ENCODE measurements at places on chromosomes 5 and 9. TPM values are rescaled to one million over a fixed set of nuclear protein-coding genes. Genes with fewer than 3 reads are reported as not detected.

Gene MOCS2
- polyA plus RNA-seq: 34.7 TPM

Gene NACC2
- polyA plus RNA-seq: 7.9 TPM

Gene RNF208
- 2.9 TPM for polyA plus RNA-seq

Gene IQGAP2
- polyA plus RNA-seq: 9.3 TPM

Gene FOXD4L3
- 0.13 TPM for polyA plus RNA-seq

Gene C9orf50
- polyA plus RNA-seq: 0.12 TPM

Gene ADAMTS2
- polyA plus RNA-seq: 16.8 TPM

Gene SAXO1
- 0.02 TPM for polyA plus RNA-seq

Gene IGFBPL1
- polyA plus RNA-seq: not detected

Gene FRRS1L
- under 0.01 TPM for polyA plus RNA-seq

DNA sequence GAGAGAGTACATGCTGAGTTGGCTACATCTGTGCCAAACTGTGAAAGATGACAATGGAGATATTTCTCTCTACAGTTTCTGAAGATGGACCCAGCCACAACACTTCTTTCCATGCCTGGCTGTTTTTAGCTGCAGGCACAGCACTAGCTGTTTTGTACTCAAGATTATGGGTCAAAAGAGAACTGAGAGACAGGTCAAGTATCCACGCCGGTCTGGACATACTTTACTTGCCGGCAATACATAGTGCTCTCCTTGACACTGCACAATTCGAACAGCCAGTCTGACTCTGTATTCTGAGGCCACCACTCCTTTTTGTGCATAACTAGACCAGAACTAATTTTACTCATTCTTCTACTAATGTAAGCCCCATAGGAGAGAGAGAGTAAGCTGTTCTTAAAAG, 2.6 kb downstream of the PRLR start:
- H3K4me3 ChIP-seq: no peak overlapping the region
- no peak for DNase-seq
- no peak overlapping the region for H3K27ac ChIP-seq

DNA sequence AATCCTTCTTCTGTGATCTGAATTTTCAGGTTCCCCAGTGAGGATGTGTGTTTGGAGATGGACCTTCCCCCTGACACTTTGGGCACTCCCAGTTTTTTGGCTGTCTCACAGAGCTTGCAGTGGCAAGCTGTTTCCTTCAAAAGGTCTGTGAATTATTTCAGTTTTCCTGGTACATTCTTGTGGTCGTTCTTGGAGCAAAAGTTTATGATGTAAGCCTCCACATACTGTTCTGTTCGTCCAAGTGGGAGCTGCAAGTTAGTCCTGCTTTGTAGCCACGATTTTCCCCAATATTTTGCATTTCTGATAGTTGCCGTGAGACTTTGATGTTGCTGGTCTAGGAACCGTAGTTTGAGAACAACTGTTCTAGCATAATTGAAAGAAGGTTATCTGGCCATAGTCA, 88.3 kb downstream of the MTAP start:
- H3K27me3 ChIP-seq: no peaks in the 10 kb centered on the region
- no peak overlapping the region for H3K4me3 ChIP-seq
- no peaks in the 10 kb centered on the region for H3K4me1 ChIP-seq
- no peak for DNase-seq
- H3K36me3 ChIP-seq: peaks cover 43% of the 10 kb centered on the region

- DNase-seq: no peak
- no peak overlapping the region for H3K4me3 ChIP-seq
- no peaks in the 10 kb centered on the region for H3K36me3 ChIP-seq
These were observed 1375.4 kb upstream of the WWC1 start for GRCh38 chr5:166916021-166916420.

- H3K27ac ChIP-seq: no peak overlapping the region
- H3K4me3 ChIP-seq: no peak overlapping the region
- DNase-seq: no peak
- no peaks in the 10 kb centered on the region for H3K4me1 ChIP-seq
These were observed 72.1 kb upstream of the ARAP3 start for GRCh38 chr5:141753971-141754713.

DNA sequence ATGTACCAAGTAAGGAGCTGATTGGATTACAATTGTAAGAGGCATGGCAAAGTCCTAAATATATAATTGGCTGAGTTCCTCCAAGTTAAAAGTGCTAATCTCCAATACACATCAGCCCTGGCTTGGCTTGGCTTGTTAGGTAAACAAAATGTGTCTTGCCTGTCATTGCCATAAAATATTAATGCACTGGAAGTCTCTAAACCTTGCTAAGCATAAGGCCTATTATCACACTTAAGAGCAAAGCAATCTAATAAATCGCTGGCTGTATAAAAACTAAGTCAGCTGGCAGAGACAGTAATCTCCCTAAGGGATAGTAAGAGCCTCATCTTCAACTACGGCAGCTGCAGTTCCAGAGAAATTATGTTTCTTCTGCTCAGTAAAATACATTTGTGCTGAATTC, 418.6 kb upstream of the GRAMD2B start:
- H3K36me3 ChIP-seq: no peaks in the 10 kb centered on the region
- no peaks in the 10 kb centered on the region for H3K4me1 ChIP-seq
- no peak overlapping the region for H3K27ac ChIP-seq
- H3K4me3 ChIP-seq: no peak overlapping the region

GRCh38 chr5:108857905-108858304, 110.2 kb downstream of the FER start:
- no peaks in the 10 kb centered on the region for H3K36me3 ChIP-seq
- peaks cover 10% of the 10 kb centered on the region for H3K4me1 ChIP-seq
- H3K4me3 ChIP-seq: no peak overlapping the region

DNA sequence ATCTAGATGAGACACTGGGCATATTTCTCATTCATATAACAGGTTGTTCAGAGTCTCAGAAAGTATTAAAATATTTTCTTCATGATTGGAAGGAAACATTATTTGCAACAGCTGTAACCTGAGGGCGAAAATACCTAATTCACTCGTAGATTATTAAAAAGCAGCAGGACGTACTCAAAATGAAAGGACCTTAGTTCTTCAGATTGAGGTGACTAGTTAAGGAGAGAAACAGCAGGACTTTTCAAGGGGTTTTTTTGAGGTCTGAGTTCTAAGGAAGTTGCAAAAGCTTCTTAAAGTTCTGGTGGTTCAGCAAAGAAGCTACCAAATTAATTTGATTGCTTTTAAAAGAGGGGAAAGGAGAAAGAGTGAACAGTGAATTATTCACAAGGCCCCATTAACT, 174.9 kb downstream of the TMEM161B start:
- H3K36me3 ChIP-seq: no peaks in the 10 kb centered on the region
- no peak for DNase-seq
- H3K27me3 ChIP-seq: no peaks in the 10 kb centered on the region
- no peak overlapping the region for H3K4me3 ChIP-seq
- H3K27ac ChIP-seq: no peak overlapping the region

DNA sequence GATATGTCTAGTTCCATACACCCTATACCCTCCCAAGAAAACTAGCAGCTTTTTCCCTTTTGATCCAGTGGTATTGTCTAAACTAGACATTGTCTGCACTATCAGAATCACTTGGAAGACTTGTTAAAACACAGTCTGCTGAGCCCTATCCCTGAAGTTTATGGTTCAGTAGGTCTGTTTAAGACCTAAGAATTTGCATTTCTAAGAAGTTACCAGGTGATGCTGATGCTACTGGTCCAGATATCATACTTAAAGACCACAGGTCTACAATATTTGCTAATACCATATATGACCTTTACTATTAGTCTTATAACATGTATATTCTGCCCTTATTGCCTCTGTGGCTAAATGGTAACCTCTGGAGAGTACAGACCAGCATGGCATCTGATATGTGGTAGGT, 23.3 kb downstream of the SKIC3 start:
- H3K27ac ChIP-seq: no peak overlapping the region
- no peak for DNase-seq
- no peak overlapping the region for H3K4me3 ChIP-seq

GRCh38 chr5:136740228-136740627, 374.9 kb upstream of the TRPC7 start:
- H3K4me1 ChIP-seq: no peaks in the 10 kb centered on the region
- no peaks in the 10 kb centered on the region for H3K36me3 ChIP-seq
- no peak overlapping the region for H3K27ac ChIP-seq
- DNase-seq: no peak
- H3K27me3 ChIP-seq: no peaks in the 10 kb centered on the region

GRCh38 chr5:83353774-83354173, 117.8 kb upstream of the VCAN start:
- no peaks in the 10 kb centered on the region for H3K27me3 ChIP-seq
- no peak for DNase-seq
- no peaks in the 10 kb centered on the region for H3K4me1 ChIP-seq
- H3K36me3 ChIP-seq: no peaks in the 10 kb centered on the region
- no peak overlapping the region for H3K4me3 ChIP-seq
- no peak overlapping the region for H3K27ac ChIP-seq

DNA sequence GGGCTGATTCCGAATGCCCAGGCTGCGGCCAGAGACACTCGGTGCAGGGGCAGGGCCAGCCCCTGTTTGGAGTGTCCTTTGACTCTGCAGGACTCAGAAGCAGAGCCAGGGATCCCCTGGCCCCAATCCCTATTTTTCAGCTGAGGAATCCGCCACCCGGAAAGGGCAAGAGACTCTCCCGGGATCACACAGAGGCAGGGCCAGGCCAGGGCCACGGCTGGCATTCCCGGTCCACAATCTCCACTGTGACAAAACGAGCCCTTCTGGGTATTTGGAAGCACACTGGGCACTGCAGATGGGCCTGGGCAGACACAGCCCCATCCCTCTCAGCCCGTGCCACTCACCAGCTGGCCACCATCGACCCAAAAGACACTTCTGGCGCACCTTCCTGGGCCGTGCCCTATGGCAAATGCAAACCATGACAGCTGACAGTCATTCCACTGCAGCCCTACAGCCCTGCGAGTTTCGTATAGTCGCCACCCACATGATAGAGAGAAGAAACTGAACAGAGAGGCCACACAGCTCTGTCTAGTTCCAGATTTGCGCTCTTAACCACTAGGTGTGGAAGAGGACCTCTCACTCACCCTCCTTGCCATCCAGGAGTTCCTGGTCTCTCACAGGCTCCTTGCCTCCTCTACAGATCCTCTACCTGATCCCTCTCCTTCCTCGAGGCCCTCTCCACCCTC, 13.3 kb downstream of the NR5A1 start:
- no peak overlapping the region for H3K4me3 ChIP-seq
- H3K36me3 ChIP-seq: no peaks in the 10 kb centered on the region
- peak overlapping the region; percentile 89 for H3K27ac ChIP-seq
- DNase-seq: no peak
- H3K27me3 ChIP-seq: no peaks in the 10 kb centered on the region
- peaks cover 91% of the 10 kb centered on the region for H3K4me1 ChIP-seq

All from spleen (tissue), 13 donors.